ENCODE measurements at places on chromosomes 5 and 9.

GRCh38 chr9:127450830-127451607, at the start of the genes LRSAM1 and RPL12:
Gene LRSAM1, plus strand, starts transcription at chr9:127451510. Its CDS starts 3,018 bp downstream, at chr9:127454528.
Gene RPL12, minus strand, starts transcription at chr9:127451406. Its CDS starts 89 bp downstream, at chr9:127451317.
- peaks cover 14% of the 10 kb centered on the region for H3K4me1 ChIP-seq
- H3K27me3 ChIP-seq = no peaks in the 10 kb centered on the region
- H3K4me3 ChIP-seq = peak within 1 kb of the TSS; percentile 84
- peaks cover 56% of the 10 kb centered on the region for H3K36me3 ChIP-seq

- peaks cover 11% of the 10 kb centered on the region for H3K4me1 ChIP-seq
- no peak overlapping the region for H3K4me3 ChIP-seq
- DNase-seq = no peak
- H3K27ac ChIP-seq = no peak overlapping the region
Observed at GRCh38 chr9:87198716-87199115, 251.4 kb upstream of the GAS1 start.

DNA sequence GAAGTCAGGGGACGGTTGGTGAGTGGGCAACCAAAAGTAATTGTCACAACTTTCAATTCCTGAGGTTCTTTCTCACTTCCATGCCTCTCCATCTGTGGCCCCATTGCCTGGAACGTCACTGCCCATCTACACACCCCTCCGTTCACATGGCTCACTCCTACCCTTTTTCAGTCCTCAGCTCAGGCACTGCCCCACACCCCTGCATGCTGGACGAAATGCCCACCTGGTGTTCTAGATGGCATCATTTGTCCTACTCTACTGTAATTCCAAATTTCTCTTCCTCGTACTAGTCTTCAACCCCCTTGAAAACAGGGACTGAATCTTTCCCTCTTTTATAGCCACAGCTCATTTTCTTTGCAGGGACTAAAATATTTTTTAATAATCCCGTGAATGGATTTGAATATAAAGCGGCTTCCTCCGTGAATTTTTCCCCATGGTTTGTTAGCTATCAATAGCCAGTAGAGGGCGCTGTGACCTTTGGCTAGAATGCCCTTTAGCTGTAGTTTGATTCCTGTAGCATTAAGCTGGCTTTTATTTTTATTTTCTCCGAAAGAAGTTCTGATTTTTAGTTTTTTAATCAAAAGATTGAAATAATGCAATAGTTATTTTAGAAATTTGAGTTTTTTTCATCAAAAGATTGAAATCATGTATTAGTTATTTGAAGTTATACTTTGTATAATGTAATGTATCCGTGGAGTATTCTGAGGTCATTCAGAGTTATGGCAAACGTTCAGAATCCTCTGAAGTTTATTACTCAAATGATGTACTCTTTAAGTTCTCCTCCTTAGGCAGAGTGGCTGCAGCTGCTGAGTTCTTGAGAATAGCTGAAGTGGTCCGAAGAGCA, 232.1 kb downstream of the SH3GL2 start:
- no peaks in the 10 kb centered on the region for H3K4me1 ChIP-seq
- H3K36me3 ChIP-seq = no peaks in the 10 kb centered on the region
- no peak overlapping the region for H3K4me3 ChIP-seq
- peak; percentile 37 for DNase-seq
- H3K27me3 ChIP-seq = no peaks in the 10 kb centered on the region

- H3K36me3 ChIP-seq = no peaks in the 10 kb centered on the region
- no peaks in the 10 kb centered on the region for H3K4me1 ChIP-seq
- no peak for DNase-seq
Observed at GRCh38 chr9:87824216-87824875, 58.3 kb upstream of the SPATA31E1 start.

DNA sequence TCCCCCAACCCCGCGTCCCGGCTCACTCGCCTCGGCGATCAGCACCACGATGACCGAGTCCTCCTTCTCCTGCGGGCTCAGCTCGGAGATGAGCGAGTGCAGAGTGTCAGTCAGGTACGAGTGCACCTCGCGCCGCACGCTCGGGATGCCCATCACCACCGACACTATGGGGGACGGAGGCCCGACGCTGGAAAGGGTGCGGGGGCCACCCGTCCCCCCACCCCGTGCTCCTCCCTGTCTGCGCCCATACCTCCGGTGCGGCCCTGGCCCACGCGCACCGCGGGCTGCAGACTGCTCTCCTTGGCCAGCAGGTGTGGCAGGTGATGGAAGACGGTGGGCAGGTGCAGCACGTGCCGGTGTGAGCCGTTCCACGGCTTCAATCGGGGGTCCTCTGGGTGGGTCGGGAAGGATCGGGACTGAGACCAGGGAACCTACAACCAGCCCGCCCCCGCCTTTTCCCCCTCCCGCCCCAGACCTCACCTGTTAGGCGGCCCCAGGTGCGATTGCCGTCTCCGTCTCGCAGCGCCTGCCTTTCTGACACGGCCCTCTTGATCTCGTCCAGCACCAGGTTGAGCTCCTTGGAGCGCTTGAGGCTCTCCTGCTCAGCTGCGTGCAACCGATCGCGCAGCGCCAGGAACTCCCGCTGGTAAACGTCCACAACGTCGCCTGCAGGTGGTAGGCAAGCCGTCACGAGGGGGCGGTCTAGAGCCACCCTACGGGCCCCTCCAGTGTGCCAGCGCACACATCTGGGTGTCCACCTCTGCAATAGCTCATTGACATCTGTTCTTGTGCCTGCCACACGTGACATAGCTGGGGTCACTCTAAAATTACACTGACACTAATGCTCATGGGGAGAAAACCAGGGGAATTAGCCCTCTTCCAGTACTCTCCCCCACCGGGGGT, 5.1 kb downstream of the MGAT4B start:
- peaks cover 28% of the 10 kb centered on the region for H3K4me1 ChIP-seq
- no peak overlapping the region for H3K4me3 ChIP-seq
- H3K27me3 ChIP-seq = no peaks in the 10 kb centered on the region

DNA sequence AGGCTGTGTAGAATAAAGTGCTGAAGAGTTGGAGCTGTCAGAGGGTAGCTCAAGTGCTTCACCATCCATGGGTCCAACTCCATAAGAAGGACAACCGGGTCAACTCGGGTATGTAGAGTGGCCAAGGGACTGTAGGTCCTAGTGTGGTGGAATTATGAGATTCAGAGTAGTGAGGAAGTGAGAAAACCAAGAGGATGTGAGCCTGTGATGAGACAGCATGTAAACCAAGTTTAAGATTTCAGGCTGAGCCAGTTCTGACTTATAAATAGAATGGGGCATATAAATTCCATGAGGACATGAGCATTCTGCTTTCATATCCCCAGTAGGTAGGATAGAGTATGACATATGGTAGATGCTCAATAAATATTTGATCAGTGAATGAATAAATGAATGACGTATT, 96.3 kb downstream of the CFAP95 start:
- no peak for DNase-seq
- no peak overlapping the region for H3K27ac ChIP-seq
- H3K4me1 ChIP-seq = no peaks in the 10 kb centered on the region
- H3K27me3 ChIP-seq = peaks cover 21% of the 10 kb centered on the region

DNA sequence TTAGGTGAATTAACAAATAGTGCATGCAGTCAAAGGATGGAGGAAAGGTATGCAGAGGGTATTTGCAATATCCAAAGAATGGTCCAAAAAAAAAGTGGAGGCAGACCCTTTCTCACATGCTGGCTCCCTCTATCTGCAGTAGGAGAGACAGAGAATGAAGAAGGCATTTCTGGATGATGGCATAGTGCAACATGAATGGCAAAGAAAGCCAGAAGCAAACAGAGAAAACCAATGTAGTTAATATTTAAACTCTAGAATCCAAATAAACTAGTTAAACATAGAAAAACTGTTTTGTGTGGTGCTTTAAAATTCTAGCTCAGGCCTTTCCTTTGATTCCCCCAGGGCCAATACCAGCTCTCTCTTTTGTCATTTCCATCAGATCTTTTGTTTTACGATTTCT, 403.1 kb upstream of the WWC1 start:
- H3K27me3 ChIP-seq = no peaks in the 10 kb centered on the region
- DNase-seq = no peak

- H3K36me3 ChIP-seq = no peaks in the 10 kb centered on the region
- peak overlapping the region; percentile 13 for H3K27ac ChIP-seq
- H3K27me3 ChIP-seq = peaks cover 23% of the 10 kb centered on the region
- peak overlapping the region; percentile 50 for H3K4me3 ChIP-seq
Observed at GRCh38 chr5:115179394-115180164, 9.9 kb upstream of the TRIM36 start.

- no peaks in the 10 kb centered on the region for H3K27me3 ChIP-seq
- no peak overlapping the region for H3K27ac ChIP-seq
- H3K36me3 ChIP-seq = no peaks in the 10 kb centered on the region
- H3K4me3 ChIP-seq = no peak overlapping the region
- peak; percentile 1 for DNase-seq
- no peaks in the 10 kb centered on the region for H3K4me1 ChIP-seq
Observed at GRCh38 chr5:29758986-29759421, 1434.5 kb upstream of the CDH6 start.

DNA sequence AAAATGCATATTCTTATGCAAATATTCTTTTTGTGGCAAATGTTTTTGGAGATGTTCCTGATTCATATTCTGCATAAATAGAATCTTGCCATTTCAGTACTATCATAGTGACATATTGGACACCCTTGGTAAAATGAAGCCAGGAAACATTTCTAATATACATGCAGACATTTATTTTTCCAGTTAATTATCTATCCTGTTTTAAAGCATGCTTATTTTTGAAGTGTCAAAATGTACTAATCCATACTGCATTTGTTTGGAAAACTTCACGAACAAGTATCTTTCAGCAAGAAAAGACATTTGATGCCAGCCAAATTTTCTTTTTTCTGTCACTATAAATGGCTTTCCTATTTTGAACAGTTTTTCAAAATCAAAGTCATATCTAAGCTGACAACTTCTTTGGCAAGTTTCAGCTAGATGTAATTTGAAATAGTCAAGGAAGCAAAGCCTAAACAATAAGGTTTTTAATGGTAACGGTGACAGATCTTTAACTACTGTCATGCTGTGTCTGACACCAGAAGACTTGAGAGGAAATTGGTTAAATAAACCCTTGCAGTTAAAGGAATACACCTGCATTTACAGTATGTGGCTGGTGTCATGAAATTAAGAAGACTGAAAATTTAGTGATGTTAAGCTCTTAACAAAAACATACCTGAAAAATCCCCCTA, 284.3 kb downstream of the TLE1 start:
- no peaks in the 10 kb centered on the region for H3K27me3 ChIP-seq
- no peak overlapping the region for H3K27ac ChIP-seq
- no peak overlapping the region for H3K4me3 ChIP-seq
- DNase-seq = no peak
- no peaks in the 10 kb centered on the region for H3K4me1 ChIP-seq
- no peaks in the 10 kb centered on the region for H3K36me3 ChIP-seq

DNA sequence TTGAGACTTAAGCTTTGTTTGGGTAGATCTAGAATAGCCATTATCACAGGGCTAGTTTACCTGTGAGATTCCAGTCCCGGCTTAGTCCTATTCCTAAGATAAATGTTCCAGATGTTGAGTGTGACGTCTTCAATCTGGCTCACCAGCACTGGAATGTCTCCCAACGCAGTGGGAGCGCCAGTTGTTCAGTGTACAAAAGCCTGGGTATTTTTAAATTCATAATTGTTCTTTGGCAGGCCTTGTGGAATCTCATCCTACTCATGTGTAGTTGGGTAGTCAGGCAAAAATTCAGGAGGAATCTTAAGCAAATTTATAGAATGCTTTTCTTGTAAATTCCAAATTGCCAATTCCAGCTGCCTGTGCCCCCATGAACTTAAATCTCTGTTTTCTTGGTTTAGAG, 272.6 kb upstream of the KCNN2 start:
- H3K4me1 ChIP-seq = no peaks in the 10 kb centered on the region
- no peaks in the 10 kb centered on the region for H3K27me3 ChIP-seq
- no peaks in the 10 kb centered on the region for H3K36me3 ChIP-seq

- H3K4me3 ChIP-seq = no peak overlapping the region
- H3K27ac ChIP-seq = no peak overlapping the region
- DNase-seq = peak; percentile 15
- no peaks in the 10 kb centered on the region for H3K27me3 ChIP-seq
- peaks cover 15% of the 10 kb centered on the region for H3K36me3 ChIP-seq
Observed at GRCh38 chr5:14505310-14506139, 76.1 kb upstream of the OTULINL start.

All from A673 (cell line).